ENCODE measurements at places on chromosomes 5 and 9. TPM values are rescaled to one million over a fixed set of nuclear protein-coding genes. Genes with fewer than 3 reads are reported as not detected.

DNA sequence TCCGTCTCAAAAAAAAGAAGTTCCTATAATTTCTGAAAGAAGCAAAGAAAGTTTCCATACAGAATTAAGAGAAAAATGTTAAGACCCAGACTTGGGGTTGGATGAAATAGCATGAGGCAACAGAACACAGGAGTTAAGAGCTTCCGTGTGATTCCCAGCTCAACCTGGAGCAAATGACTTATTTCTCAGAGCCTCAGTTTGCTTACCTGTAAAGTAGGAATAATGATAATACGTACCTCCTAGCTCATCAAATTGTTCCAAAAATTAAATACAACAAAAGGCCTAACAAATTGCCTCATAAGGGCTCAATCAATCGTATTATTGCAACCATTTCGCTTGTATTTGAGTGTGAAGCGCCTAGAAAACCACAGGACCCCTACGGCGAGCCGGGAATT lies 600 bp upstream of the GPR107 start:
- no peak for DNase-seq

The ACOT12 gene
- total RNA-seq = not detected

GRCh38 chr5:53482717-53483638 lies 2.5 kb downstream of the FST start:
- no peak for DNase-seq

- DNase-seq = no peak
Measured at GRCh38 chr5:36763454-36763853, 113.1 kb upstream of the NIPBL start.

DNA sequence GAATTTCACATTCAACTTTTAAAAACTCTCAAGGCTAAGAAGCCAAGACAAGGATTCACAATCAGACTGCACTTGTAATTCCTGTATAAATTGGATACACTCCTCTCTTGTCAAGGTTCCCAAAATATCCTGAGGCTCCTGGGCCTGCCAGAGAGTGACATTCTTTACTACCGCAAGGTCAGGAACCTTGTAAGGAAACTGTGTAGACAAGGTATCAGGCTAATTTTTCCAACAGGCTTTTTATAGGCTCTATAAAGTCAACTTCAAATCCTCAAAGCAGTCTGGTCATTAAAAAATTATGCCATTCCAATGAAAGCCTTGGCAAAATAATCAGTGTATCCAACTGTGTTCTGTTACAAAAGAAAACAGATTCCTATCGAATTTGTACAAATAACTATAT lies 15.5 kb upstream of the PAIP1 start:
- no peak for DNase-seq

The EFNA5 gene
- 0.13 TPM for total RNA-seq
